ENCODE measurements at places on chromosomes 4 and X.

- DNase-seq, result no peak
These were observed 14.9 kb downstream of the DHRSX start for GRCh38 chrX:2485789-2486345.

DNA sequence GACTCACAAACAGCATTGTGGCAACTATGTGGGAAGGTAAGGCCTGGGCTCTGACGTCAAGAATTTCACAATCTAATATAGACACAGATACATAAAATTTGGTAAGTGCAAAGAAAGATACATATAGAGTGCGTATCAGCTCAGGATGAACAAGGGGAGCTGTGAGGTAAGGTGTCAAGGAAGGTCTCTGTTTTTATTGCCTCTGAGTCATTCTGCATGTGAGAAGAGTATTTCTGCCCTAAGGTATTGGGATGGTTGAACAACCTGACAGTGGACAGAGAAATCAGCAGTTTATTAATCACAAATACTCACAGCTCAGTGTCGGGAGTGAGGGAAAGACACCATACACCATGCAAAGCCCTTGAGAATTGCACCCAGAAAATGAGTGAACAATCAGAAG lies 89.8 kb downstream of the COMMD8 start:
- no peak for DNase-seq

- DNase-seq, result peak; percentile 46
These were observed 192.5 kb upstream of the STK26 start for GRCh38 chrX:131830400-131831184.

DNA sequence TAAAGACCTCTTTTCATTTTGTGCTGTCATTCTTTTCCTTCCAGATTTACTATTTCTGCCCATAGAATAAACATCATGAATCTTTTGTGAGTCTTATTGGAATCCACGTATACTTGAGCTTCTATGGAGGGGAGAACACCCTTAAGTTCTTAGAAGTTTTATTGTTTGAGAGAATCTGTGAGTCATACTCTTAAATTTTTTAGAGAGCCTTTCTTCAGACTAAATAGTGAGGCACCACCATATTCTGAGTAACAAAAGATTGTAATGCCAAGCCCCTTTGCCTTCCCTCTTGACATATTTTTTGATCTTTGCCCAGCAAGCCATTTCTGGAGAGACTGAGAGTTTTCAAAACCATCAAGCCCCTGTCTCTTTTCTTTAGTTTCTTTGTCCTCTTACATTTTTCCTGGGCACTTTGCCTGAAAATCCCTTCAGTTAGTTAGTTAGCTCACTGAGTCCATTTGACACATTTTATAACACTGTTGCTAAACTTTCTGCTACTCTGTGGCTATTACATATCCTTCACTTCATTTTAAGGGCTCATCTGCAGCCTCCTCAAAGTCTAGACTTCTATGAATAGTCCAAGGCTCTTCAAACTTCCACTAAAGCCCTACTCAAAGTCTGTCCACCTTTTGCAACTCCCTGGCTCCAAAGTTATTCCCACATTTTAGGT lies 65.3 kb upstream of the NDUFC1 start:
- no peak for DNase-seq

- DNase-seq, result no peak
These were observed 385.8 kb downstream of the PPARGC1A start for GRCh38 chr4:23504083-23504482.

DNA sequence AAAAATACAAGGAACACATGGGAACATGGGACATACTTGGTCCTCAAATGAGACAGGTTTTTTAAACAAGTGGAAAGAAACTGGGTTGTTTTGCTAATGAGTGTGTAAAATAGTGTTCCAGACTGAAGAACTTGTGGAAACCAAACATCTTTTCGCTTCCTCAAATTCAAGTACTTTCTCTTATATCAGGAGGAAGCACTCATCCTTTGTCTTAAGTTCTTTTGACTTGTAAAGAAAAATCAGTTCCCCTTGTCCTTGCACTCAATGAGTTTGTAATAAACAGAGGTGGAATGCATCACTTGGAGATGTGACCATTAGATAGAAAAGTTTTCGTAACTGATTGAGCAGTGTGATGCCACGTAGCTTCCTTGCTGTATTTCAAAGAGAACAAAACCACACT lies 101.1 kb downstream of the PHOX2B start:
- DNase-seq, result no peak

GRCh38 chr4:134499074-134499473 lies 297.5 kb upstream of the PABPC4L start:
- DNase-seq, result no peak

DNA sequence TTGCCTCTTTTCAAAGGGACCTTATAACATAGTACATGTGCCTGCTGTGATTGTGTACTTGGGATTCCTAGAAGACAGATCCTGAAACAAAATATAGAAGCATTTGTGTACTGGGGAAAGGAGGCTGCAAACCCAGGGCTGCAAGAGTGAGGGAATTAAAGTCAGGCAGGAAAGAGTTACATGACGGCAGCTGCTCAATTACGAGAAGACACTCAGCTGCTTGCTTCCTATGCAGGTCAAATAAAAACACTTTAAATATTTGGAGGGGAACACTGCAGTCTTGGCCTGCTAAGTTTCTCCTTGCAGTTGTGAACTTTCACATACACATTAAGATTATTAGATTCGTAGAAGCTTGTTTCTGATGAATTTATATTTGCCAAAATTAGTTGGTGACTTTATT lies 191.9 kb upstream of the CXCL13 start:
- DNase-seq, result no peak

DNA sequence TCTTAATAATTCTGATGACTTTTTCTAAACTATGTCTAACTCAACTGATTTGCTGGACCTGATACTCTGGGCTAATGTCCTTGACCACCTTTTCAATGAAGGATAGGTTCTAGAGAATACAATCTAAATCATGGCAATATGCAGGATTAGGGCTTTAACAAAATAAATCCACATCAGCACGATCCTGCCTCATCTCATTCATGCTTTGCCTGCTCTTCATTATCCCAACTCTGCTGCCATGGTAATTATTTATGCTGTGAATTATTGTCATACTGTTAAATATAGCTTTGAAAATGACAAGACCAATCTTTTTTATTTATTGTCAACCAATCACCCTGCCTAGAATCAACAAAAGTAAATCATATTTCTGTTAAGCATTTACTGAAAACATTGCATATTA lies 2176.7 kb upstream of the AGA start:
- no peak for DNase-seq

GRCh38 chr4:1872870-1873269 lies 1.7 kb downstream of the NSD2 start:
- no peak for DNase-seq

DNA sequence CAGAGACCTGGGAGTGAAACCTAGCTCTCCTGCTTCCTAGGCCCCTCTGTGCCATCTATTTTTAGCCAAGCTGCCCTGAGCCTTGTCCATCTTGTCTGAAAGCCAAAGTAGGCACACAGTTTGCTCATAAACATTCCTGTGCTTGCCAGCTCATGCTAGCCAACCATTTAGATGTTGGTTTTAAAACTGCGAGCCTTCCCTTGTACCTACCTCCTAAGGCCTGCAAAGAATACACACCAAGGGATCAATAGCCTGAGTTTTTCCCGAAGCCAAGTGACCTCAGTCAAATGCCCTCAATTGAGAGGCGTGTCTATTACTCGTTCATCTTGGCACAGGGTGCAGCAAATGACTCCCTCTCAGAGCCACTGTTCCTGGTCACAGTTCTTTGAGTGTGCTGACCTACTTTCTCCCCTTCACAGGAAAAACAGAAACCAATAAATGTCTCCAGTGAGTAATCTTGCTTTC lies 48.5 kb downstream of the ZCCHC12 start:
- DNase-seq, result peak; percentile 22

GRCh38 chr4:175470131-175470530 lies 341.9 kb downstream of the GPM6A start:
- no peak for DNase-seq

- DNase-seq, result no peak
These were observed 40.4 kb upstream of the HMX1 start for GRCh38 chr4:8912089-8912455.

GRCh38 chr4:55031158-55031557 lies 94.2 kb downstream of the KDR start:
- no peak for DNase-seq

DNA sequence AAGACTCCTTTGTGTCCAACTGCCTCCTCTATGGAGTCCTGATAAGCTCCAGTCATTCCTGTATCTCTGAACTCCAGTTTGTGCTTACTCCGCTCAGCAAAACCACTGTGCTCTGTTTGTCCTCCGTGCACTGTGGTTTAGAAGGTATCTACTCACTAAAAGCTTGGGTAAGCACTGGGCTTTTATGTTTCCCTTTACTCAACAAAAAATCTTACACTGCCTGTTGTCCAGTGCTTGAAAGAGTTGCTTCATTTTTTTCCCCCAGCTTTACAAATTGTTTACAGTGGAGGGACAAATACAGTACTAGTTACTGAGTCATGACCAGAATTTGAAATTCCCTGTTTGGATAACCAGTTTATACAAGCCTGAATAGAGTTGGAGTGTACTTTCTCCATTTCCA lies 545.3 kb upstream of the FAT1 start:
- no peak for DNase-seq

DNA sequence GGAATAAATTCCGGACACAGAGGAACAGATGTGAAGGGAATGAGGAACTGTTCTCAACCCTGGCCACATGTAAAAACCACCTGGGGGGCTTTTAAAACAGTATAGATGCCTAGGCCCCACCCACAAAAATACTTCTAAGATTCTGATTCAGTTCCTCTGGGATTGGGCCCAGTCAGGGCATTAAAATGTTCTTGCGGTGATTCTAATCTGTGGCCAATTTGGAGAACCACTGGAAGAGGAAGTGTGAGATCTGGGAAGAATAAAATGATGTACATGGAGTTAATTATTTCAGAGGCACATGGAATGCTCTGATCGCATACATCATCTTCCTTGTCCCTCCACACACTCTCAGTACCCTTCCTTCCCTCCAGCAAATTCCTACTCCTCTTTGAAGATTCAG lies 192.2 kb downstream of the APBB2 start:
- no peak for DNase-seq

- DNase-seq, result no peak
These were observed 2.3 kb downstream of the MAGEB16 start for GRCh38 chrX:35800474-35800873.

DNA sequence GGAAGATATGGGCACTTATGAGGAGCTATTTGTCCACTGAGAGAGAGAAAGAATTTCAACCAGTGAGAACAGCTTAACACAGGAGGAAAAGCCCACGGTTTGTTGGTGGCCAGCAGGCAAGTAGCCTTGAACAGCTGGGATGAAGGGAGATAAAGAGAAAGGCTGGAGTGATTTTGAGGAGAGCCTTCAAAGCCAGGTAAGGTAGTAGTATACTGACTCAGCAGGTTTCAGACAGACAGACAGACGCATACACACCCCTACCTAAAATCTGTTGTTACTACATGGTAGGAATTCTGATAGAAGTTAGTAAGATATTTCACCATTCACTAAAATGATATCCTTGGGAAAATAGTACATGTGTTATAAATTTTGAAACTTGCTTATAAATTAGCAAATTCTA lies 60.5 kb downstream of the SEC24D start:
- no peak for DNase-seq
